Spleen (tissue), 13 donors: ENCODE measurements at places on chromosomes 16 and 17. TPM values are rescaled to one million over a fixed set of nuclear protein-coding genes. Genes with fewer than 3 reads are reported as not detected.

GRCh38 chr16:31888735-31889134 lies 15.1 kb downstream of the ZNF267 start:
- DNase-seq: no peak

GRCh38 chr17:11330006-11330405 lies 89.0 kb downstream of the SHISA6 start:
- no peak for DNase-seq

DNA sequence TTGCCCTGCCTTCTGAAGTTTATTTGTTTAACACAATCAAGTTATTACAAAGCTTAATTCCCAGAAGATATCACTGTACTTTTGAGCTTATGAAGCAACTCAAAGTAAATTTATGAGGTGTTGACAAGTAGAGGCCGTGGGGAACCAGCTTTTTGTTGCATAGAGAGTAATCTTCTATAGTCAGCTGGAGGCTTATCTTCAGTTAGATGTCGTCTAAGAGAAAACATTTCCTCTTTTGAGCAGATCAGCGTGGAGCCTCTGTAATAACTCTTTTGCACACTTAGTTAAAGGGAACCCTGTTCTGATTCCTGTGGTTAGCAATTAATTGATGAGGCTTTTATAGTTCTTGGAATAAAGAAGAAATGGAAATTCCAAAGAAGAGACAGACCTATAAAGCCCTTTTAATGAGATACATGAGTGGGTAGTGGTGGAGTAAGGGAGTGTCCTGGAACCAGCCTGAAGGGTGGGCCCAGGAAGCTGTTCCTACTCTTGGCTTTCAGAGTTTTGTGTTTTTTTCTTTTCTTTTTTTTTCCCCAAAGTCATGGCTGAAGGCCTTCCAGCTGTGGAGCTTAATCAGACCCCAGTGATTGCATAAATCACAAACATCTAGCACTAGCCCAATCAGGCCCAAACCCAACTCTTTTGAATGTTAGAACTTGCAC lies 28.9 kb upstream of the MAP3K14 start:
- DNase-seq: no peak

- DNase-seq: no peak
Measured at GRCh38 chr16:53944025-53944424, 240.1 kb downstream of the FTO start.

DNA sequence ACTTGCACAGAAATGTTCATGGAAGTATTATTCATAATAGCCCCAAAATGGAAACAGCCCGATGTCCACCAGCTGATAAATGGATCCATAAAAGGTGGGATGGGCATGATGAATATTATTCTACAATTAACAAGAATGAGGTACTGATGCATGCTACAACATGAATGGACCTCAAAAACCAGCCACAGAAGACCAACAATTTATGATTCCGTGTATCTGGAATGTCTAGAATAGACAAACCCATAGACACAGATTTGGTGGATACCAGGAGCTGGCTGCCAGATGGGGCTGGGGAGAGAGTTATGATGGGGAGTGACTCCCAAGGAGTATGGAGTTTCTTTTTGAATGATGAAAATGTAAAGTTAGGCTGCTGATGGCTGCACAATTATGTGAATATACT lies 10.8 kb upstream of the NAGLU start:
- DNase-seq: no peak

DNA sequence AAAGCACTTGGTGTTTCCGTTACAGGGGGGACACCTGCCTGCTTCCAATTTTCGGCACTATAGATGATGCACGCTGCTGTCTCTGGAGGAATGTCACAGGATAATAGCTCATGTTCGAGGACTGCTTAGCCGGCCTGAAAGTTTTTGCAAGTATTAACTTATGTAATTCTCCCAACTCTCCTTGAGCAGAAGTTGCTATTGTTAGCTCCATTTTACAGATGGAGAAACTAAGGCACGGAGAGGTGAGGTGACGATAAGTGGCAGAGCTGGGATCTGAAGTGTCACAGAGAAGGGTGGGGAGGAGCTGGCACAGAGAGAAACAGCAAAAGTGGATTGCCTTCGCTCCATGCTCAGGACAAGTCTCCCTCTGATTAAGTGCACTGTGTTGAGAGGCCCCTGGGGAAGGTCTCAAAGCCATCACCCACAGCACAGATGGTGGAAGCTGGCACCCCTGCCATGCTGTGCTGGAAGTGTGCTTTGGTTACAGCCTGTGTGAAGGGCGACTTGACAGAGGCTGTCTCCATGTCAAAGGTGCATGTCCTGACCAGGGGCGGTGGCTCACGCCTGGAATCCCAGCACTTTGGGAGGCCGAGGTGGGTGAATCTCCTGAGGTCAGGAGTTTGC lies 40.8 kb upstream of the MEAK7 start:
- DNase-seq: peak; percentile 47

- DNase-seq: no peak
Measured at GRCh38 chr17:8124350-8125153, 646 bp upstream of the HES7 start.

GRCh38 chr17:55432358-55433028 lies 10.9 kb upstream of the MMD start:
- DNase-seq: no peak

GRCh38 chr17:37392024-37392590 lies 14.5 kb downstream of the ACACA start:
- DNase-seq: no peak

DNA sequence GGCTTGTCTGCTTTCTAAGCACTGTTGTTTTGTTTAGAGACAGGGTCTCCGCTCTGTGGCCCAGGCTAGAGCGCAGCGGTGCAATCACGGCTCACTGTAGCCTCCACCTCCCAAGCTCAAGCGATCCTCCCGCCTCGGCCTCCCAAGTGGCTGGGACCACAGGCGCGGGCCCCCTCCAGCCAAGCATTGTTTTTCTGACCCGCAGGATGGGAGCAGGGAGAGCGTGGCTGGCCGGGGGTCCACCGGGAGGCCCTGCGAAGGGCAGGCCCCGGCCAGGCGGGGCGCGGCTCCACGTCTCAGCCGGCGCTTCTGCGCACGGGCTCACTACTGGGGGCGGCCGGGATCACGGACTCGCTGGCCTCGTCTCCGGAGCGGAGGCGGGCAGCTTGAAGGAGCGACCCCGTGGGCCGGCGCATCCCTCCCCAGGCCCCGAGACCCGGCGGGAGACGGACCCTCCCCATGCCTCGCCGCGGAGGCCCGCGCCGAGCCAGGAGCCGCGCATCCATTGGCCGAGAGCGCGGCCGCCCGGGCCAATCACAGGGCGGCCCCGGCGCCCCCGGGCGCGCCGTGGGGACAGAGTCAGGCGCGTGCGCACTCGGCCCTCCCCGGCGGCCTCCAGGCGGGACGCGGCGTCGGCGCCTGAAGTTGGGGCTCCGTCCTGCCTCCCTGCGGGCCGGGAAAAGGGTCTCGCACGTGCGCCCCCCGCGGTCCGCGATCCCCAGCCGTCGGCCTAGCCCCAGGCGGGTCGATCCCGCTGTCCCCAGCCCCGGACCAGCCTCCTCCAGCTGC lies 24.9 kb downstream of the ACTG1 start:
- DNase-seq: peak; percentile 94

GRCh38 chr16:26189536-26189935 lies 497.8 kb downstream of the HS3ST4 start:
- DNase-seq: no peak

GRCh38 chr17:80244871-80245509 lies 15.7 kb upstream of the RNF213 start:
- DNase-seq: peak; percentile 56

GRCh38 chr16:11986521-11987057 lies 10.1 kb downstream of the SNX29 start:
- DNase-seq: no peak

GRCh38 chr16:80403894-80404293 lies 136.9 kb upstream of the DYNLRB2 start:
- DNase-seq: no peak

Gene TAT
- 0.16 TPM for total RNA-seq

Gene CACNG5
- not detected for total RNA-seq

Gene EVI2A
- total RNA-seq: 28.8 TPM

Gene RRAD
- total RNA-seq: 1.5 TPM

Gene TMEM106A
- 47.6 TPM for total RNA-seq
